ENCODE measurements at places on chromosomes 1 and 21.

DNA sequence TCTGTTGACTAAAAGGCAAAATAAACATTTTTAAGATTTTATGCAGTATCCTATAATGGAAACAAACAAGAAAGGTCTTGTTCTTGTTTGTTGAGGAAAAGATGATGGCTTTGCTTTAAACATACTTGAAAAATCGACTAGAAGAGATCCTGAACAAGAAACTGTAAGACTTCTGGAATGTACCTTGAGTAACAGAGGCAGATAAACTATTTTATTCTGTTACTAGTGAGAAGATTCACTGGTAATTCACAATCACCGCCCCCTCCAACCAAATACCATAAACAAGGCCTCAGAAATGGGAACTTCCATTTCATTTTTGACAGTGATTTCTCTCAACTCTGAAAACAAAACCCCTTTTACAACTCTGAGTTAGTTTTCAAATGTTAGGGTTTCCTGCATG lies 18.1 kb downstream of the TSEN15 start:
- no peak for DNase-seq

GRCh38 chr1:47388030-47388890 lies 27.8 kb upstream of the FOXE3 start:
- no peak for DNase-seq

GRCh38 chr1:25837262-25837875 lies 17.6 kb downstream of the MTFR1L start:
- DNase-seq, result no peak

GRCh38 chr1:70899735-70900134 lies 147.9 kb downstream of the PTGER3 start:
- no peak for DNase-seq

DNA sequence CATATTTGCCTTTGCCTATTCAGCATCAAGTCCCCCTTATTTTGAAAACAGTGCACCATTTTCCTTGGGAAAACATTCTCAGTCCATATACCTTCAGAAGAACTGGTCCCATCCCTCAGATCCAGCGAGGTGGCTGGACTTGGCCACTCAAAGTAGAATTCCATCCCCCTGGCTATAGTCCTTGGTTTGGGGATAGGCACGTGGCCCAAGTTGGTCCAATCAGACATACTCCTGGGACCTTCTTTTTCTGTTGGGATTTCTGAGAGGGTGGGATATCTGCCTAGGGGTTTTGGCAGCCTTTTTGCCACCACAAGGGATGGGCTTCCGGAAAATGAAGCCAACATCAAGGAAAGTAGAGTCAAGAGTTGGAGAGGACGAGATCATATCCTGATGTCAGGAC lies 10.7 kb upstream of the MATN1 start:
- no peak for DNase-seq

DNA sequence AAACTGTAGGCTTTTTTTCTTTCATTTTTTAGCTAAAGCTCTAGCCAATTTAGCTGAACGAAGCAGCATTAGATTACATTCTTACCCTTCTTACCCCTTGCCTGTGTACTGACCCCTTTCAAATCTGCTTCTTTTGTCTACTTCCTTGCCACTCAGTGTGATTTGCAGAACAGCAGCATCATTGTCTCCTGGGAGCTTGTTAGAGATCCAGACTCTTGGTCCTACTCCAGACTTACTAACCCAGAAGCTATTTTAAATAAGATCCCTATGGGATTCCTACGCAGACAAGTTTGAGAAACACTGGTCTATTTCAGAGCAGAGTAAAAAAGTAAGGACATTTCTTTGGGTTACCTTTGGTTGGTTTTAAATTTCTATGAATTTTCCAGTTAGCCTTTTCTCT lies 13.8 kb downstream of the LRRC39 start:
- no peak for DNase-seq

All from activated T-cell treated with anti-CD3 and anti-CD28 coated beads for 48 hours (primary cell).